ENCODE measurements at places on chromosomes 13 and 19.

DNA sequence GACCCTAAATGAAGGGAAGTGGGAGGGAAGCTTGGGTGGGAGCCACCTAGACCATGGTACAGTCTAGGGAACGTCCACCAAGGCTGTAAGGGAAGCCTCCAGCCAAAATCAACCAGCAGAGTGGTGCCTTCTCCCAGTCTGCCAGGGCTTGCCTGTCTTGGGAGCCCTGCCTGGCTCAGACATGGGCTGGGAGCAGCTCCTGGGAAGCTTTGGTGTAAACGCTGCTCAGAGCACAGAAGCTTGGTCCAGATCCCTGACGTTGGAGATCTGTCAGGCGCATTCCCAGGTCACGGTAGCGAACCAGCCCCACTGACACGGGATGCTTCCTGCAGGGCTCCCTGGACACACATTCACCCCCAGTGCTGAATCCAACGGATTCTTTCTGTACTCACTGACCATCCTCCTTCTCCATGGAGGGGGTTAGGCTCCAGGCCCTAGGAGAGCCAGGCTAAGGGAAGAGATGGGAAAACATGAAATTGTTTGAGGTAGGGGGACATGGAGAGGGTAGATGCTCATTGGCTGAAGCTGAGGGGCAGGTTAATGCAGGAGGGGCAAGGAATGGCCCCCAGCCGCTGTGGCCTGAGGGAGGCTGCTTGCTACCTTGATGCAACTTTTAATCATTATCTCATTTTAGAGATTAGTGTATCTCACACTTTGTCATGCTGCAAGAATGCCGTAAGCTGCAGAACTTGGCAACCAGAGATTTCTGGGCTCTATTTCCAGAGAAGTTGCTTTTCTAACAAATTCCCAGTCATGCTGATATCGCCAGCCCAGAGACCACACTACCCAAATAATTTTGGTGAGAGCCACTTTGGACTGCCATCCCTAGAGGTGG is 195.8 kb downstream of the UQCRFS1 start:
- no peak for DNase-seq

GRCh38 chr19:55691561-55692481 is 16.8 kb downstream of the EPN1 start:
- no peak for DNase-seq

- no peak for DNase-seq
Observed at GRCh38 chr13:66995203-66995611, 234.9 kb downstream of the PCDH9 start.

- DNase-seq: no peak
Observed at GRCh38 chr19:55594996-55595545, 4.2 kb downstream of the FIZ1 start.

- DNase-seq: no peak
Observed at GRCh38 chr19:52473655-52474350, 20.4 kb downstream of the ZNF578 start.

Measured in H9 (cell line).